ENCODE measurements at places on chromosomes 3 and 15.

GRCh38 chr15:52503788-52504496 lies 24.7 kb downstream of the MYO5A start:
- no peak for DNase-seq

DNA sequence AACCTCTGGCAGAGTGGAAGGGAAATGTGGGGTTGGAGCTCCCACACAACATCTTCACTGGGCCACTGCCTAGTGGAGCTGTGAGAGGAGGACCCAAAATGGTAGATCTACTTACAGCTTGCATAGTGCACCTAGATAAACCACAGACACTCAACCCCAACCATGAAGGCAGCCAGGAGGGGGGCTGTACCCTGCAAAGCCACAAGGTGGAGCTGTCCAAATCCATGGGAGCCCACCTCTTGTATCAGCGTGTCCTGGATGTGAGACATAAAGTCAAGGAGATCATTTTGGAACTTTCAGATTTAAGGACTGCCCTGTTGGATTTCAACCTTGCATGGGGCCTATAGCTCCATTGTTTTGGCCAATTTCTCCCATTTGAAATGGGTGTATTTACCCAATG lies 20.9 kb downstream of the TP63 start:
- DNase-seq: no peak

- DNase-seq: no peak
These were observed 35.1 kb downstream of the EAF1 start for GRCh38 chr3:15462451-15462850.

DNA sequence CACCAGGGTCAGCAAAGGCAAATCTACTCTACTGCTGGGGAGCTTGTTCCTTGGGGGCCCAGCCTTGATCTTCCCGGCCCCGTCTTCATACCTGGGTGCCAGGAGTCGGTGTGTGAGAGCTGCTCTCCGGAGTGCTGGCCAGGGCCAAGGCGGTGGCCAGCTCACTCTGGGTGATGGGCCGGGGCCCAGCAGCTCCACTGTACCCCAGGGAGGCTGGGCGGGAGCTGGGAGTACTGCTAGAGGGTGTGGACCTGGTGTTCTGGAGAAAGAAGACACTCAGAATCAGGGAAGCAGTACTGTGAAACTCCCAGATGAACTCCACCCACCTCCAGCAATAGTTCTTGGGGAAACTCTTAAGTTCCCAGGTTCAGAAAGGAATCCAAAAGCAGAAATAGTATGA lies 11.9 kb downstream of the UBL7 start:
- no peak for DNase-seq

GRCh38 chr15:25451501-25451900 lies 12.7 kb upstream of the UBE3A start:
- no peak for DNase-seq

- DNase-seq: no peak
These were observed 18.1 kb downstream of the H1-8 start for GRCh38 chr3:129560911-129561594.

DNA sequence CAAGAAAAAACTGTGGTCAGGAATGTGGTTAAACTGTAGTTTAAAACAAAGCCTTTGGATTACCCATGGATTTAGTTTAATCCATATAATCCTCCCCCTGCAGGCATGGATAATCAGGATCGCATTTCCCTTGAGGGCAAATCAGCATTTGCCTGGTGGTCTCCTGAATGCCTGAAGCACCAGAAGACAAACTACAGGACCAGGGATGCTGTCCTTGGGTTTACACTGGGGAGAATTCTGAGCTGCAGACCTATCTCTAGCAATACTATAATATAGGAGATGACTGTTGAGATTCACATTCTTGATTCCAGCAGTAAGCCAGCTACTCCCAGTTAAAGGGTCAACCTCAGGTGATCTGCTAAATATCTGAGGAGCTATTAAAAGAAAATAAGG lies 10.6 kb downstream of the PIK3CB start:
- DNase-seq: no peak

GRCh38 chr3:162865466-162865865 lies 1368.9 kb downstream of the OTOL1 start:
- DNase-seq: no peak

GRCh38 chr15:101126618-101127505 lies 125.0 kb downstream of the CHSY1 start:
- no peak for DNase-seq

DNA sequence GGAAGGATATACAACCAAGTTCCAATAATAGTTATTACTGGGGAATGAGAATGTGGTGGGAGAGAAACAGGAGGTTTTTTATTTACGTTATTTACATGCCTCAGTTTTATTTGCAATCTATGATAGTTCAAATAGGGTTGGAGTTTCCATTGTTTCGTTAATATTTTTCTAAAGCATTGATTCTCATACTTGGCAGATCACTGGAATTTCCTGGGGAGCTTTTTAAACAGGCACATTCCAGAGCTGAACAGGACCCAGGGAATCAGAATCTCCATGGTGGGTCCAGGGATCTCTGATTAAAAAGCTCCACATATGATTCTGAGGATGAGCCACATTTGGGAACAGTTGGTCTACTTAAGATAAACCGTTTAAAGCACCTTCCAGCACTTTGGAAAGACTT lies 123.9 kb downstream of the IL20RB start:
- DNase-seq: no peak

DNA sequence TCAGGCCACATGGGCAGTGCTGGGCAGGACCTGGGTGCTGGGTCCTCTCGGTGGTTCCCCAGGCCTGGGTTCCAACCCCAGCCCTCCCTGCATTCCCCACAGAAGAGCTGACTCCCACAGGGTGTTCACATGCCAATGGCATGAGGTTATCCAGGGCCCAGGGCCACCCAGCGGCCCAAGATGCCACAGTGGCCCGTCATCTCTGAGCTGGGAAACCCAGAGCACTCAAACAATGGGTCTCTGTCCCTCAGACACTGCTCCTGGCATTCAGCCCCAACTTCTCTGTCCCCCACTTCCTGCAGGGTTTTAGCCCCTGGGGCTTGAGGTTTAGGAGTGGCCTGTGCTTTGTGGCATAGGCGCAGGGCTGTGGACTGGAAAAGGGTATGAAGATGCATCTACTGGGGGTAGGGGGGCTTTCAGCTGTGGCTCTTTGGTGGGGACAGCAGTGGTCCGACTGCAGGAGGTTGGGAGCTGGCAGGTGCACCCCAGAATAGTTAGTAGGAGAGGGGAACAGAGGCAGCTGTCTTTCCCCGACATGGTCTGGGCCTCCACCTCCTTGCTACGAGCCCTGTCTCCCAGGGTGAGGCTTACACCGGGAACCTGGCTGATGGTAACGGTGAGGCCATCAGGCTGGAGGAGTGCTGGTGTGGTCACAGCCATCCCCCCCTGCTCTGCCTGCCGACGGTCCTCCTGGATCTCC lies 1.7 kb downstream of the CCDC9B start:
- no peak for DNase-seq

DNA sequence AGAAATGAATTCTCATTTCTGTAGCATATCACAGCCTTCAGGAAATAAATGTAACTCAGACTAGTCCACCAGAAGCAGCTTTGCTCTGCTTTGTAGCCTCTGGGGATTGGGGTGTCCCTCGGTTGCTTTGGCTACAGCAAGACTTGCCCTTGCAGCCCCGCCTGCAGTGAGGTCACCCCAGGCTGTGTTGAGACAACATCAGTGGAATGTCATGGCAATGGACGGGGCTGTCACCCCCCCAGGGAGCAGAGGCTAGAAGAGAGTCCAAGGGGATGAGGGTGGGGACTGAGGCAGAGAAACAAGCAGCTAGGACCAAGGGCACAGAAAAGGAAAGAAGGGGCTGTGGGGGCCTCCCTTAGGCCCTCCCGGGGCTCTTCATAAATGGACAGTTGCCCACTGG lies 854 bp downstream of the CLEC3B start:
- DNase-seq: no peak

- DNase-seq: no peak
These were observed 38.6 kb downstream of the SGO1 start for GRCh38 chr3:20147361-20147760.

DNA sequence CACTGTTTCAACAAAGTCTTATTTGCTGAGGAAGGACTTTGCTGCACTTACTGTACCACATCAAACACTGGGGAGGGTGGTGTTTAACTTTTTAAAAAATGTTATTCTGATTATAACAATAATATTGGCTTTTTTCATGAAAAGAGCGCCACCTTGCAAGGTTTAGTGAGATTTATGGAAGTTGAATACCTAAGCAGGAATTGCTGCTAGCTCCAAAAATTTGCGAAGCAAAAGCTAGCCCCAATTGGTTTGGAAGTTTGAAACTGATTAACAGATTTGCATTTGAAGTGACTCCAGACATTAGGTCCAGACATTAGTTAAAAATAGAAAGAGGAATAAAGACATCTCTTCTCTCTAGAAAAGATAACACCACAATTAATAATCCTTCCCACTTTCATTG lies 6.7 kb downstream of the ZIC1 start:
- no peak for DNase-seq

DNA sequence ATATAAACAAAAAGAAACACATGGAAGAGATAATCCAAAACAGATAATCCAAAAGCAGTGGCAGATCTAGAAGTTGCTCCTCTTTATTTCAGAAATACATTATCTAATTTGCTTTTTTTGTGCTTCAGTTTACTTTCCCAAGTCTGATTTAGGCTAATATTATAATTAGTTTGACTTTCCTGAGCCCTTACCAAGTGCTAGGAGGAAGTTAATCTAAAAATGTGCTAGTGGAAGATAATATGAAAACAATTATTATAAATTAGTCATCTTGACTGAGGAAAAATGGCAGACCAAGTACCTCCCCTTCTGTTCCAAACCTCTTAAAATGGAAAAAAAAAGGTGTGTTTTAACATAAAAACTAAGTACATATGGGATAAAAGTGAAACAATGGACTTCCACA lies 17.5 kb downstream of the SLC9A9 start:
- DNase-seq: no peak

- no peak for DNase-seq
These were observed 101.3 kb downstream of the THRB start for GRCh38 chr3:24393316-24393715.

DNA sequence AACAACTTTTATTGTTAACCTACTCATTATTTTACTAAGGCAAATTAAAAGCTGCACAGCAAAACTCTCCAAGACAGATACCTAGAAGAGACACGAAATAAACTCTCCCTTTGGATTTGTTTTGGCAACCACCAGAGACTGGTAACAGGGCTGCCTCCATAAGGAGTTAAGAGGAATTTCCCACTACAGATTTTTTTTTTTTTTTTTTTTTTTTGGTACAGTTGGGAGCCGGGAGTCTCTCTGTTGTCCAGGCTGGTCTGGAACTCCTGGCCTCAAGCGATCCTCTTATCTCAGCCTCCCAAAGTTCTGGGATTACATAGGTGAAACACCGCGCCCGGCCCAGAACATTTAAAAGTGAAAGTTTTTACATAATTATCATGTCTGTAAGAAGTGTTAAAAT lies 73.6 kb upstream of the VGLL4 start:
- no peak for DNase-seq

DNA sequence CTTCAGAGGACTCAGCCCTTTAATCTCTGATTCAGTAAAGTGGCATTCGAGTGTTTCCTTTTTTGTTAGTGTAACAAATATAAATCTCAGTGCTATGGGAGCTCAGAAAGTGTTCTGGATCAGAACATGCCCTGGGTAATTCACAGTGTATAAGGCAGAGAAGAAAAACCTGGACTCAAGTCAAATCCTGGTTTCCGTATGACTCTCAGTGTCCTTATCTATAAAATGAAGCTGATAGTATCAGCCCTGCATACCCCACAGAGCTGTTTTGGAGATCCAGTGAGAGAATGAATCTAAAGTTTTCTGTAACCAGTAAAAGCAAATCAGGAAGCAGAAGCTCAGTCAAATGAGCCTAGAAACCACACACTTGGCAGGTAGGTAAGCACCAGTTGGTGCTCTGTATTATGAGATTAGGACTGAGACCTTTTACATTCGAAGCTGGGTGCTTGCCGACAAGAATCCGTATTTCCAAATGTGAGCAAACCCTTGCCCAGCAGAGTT lies 67.2 kb downstream of the IL1RAP start:
- no peak for DNase-seq

DNA sequence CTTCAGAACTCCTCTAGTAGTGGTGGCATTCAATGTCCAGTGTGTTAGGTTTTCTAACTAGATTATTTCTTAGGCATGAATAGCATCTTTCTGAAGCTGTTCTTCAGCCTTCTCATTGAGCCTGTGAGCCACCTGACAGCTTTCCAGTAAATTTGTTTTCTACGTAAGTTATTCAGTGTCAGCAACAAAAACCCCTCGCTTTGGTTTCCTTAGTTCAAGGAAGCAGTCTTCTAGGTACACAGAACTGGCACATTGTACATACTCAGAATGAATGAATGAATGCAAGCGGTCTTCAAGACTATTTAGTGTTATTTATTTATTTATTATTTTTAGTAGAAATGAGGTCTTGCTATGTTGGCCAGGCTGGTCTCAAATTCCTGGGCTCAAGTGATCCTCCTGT lies 44.9 kb downstream of the DRD3 start:
- DNase-seq: no peak

DNA sequence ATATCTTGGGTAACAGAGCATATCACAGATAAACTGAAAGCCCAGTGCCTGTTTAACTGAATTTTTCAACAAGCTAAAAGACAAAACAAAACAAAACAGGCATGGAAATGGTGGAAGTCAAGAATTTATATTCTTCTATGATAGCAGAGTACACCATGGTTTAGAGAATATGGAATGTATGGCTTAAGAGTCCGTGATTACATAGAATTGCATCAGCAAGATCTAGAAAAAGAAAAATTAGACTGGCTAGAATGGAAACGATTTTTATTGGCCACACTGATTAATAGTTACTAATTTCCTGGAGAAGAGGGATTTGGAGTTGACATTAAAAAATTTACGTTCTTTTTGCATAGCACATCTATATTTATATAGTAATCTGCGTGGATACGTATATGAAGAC lies 435.2 kb upstream of the DPPA4 start:
- DNase-seq: no peak

DNA sequence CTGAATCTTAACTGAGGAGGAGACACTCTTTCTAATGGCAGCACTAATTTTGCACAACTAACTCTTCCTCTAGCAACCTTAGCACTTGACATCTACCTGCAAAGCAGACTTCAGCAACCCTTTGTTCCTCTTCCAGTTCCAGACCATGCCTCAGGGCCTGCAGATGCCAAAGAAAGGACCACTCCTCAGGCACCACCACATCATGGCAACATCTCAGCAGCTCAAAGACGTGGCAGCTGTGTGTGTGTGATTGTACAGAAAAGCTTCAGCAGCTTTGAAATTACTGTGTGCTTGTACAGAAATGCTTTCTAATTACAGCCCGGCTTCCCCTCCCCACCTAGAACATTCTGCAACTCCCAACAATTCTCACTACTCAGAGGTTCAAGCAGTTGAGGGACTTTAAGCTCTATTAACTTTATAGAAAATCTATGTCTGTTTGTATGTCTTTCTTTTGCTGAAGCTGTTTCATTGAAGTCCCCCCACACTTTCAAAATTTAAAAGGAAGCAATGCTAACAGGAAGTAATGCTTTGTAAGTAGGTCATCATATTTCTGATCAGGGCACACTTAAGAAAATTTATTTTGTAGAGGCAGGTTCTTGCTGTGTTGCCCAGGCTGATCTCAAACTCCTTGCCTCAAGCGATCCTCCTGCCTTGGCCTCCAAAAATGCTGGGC lies 115.2 kb downstream of the CD47 start:
- DNase-seq: no peak

Measured in activated CD8-positive, alpha-beta memory T cell treated with anti-CD3 and anti-CD28 coated beads, Interleukin-2, amount 50 U/mL, for 4 hours (primary cell).